ENCODE measurements at places on chromosomes 2 and 18. TPM values are rescaled to one million over a fixed set of nuclear protein-coding genes. Genes with fewer than 3 reads are reported as not detected.

The EMX1 gene
- not detected for total RNA-seq

The TM4SF20 gene
- total RNA-seq = not detected

The KYNU gene
- 27.7 TPM for total RNA-seq

The FER1L5 gene
- total RNA-seq = 0.21 TPM

The BCL11A gene
- total RNA-seq = 121 TPM

The CHRND gene
- not detected for total RNA-seq

The CRYBA2 gene
- total RNA-seq = not detected

The NETO1 gene
- total RNA-seq = 11.6 TPM

The ARHGAP28 gene
- total RNA-seq = 24.1 TPM

The CNRIP1 gene
- 26.7 TPM for total RNA-seq

The TTR gene
- total RNA-seq = not detected

The WDR12 gene
- 22.7 TPM for total RNA-seq

GRCh38 chr2:172790404-172790803 lies 54.8 kb downstream of the RAPGEF4 start:
- no peak overlapping the region for H3K27ac ChIP-seq
- H3K4me1 ChIP-seq = no peaks in the 10 kb centered on the region
- no peaks in the 10 kb centered on the region for H3K36me3 ChIP-seq
- no peak for DNase-seq
- no peak overlapping the region for H3K4me3 ChIP-seq
- no peaks in the 10 kb centered on the region for H3K27me3 ChIP-seq

- H3K4me3 ChIP-seq = peak overlapping the region; percentile 59
- no peaks in the 10 kb centered on the region for H3K27me3 ChIP-seq
- H3K4me1 ChIP-seq = peaks cover 51% of the 10 kb centered on the region
- H3K27ac ChIP-seq = peak overlapping the region; percentile 87
- H3K36me3 ChIP-seq = peaks cover 13% of the 10 kb centered on the region
Measured at GRCh38 chr2:24083567-24084385, 858 bp downstream of the TP53I3 start.

DNA sequence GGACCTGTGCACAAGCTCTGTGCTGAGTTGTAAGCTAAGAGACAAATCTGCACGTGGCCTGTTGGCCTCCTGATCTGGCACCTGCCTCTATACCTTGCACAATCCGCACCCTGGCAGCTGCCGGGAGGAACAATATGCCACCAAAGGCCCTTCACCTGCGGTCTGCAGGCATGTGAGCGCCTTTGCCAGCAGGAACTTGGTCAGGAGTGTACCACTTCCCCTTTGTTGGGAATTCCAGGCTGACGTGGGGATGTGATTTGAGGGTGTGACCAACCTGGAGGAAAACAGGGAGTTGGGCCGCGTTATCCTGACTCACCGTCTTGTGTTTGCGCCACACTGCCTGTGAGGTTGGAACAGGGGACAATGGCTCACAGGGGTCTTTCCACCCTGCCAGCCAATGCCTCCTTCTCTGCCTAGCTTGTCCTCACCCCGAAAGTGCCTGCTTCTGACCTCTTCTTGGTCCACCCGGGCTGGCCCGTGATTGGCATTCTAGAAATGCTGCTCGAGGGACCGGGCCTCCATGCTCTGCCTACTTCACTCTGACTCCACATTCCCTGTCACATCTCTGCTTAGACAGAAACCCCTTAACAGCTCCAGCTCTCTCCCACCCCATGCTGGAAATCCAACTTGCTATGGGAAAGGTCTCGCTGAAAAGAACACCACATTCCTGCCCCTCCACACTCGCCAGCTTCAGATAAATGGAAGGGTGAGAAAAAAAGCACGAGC lies 67.1 kb upstream of the MAP4K4 start:
- no peaks in the 10 kb centered on the region for H3K4me1 ChIP-seq
- H3K4me3 ChIP-seq = no peak overlapping the region
- no peak for DNase-seq
- no peaks in the 10 kb centered on the region for H3K27me3 ChIP-seq
- H3K36me3 ChIP-seq = no peaks in the 10 kb centered on the region

DNA sequence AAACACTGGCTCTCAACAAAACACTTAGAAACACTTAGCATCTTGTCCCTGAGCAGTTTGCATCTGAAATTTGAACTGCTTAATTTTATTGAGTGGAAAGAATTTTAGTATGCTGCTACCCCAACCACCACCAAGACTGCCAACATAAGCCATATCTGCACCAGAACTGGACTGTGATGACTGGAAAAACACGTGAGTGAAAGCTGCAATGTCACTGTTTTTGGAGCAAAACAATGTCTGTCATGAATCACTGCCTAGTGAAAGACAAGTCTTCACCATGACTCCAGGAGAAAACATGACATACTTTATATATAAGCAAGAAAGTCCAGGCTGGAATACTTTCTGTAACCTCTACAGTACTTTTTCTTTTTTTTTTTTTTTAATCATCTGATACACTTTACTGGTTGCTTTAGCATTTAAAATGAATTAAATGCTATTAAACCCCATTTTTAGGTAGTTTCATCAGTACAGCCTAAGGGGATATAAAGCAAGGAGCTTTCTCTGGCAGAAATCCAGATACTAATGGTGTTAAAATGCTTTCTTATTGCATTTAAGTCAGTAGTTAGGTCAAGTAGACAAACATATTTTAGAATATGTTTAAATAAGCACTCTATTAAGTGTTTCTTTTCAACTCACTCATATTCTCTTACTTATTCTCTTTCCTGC lies 2129.4 kb upstream of the PIK3C3 start:
- no peaks in the 10 kb centered on the region for H3K36me3 ChIP-seq
- no peak overlapping the region for H3K4me3 ChIP-seq
- no peaks in the 10 kb centered on the region for H3K4me1 ChIP-seq

- H3K4me3 ChIP-seq = no peak overlapping the region
- no peak overlapping the region for H3K27ac ChIP-seq
- H3K36me3 ChIP-seq = peaks cover 33% of the 10 kb centered on the region
- no peaks in the 10 kb centered on the region for H3K27me3 ChIP-seq
Measured at GRCh38 chr2:241065355-241065803, 36.7 kb downstream of the MTERF4 start.

- H3K27me3 ChIP-seq = no peaks in the 10 kb centered on the region
- no peak overlapping the region for H3K27ac ChIP-seq
- no peaks in the 10 kb centered on the region for H3K36me3 ChIP-seq
- DNase-seq = no peak
- no peak overlapping the region for H3K4me3 ChIP-seq
- no peaks in the 10 kb centered on the region for H3K4me1 ChIP-seq
Measured at GRCh38 chr2:165647409-165647808, 146.6 kb downstream of the GALNT3 start.

GRCh38 chr2:109510136-109511028 lies 103.4 kb downstream of the SEPTIN10 start:
- H3K4me1 ChIP-seq = peaks cover 21% of the 10 kb centered on the region
- no peak overlapping the region for H3K27ac ChIP-seq
- no peak overlapping the region for H3K4me3 ChIP-seq
- no peaks in the 10 kb centered on the region for H3K36me3 ChIP-seq
- peak; percentile 89 for DNase-seq

DNA sequence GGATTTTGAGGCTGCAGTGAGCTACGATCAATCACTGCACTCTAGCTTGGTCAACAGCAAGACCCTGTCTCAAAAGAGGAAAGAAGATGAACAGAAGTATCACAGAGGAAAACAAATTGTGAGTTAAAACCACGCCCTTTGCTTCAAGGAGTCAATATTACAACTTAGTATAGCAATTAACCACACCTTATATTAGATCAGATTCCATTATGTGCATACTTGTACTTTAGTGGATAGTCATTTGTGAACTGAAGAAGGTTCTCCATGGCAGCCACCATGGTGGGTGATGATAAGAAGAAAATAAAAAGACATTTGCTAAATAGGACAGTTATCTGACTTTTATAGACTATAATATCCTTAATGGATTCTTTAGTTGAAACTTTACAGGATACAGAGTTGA lies 72.3 kb upstream of the EFEMP1 start:
- no peaks in the 10 kb centered on the region for H3K4me1 ChIP-seq
- no peak overlapping the region for H3K27ac ChIP-seq
- H3K36me3 ChIP-seq = no peaks in the 10 kb centered on the region

DNA sequence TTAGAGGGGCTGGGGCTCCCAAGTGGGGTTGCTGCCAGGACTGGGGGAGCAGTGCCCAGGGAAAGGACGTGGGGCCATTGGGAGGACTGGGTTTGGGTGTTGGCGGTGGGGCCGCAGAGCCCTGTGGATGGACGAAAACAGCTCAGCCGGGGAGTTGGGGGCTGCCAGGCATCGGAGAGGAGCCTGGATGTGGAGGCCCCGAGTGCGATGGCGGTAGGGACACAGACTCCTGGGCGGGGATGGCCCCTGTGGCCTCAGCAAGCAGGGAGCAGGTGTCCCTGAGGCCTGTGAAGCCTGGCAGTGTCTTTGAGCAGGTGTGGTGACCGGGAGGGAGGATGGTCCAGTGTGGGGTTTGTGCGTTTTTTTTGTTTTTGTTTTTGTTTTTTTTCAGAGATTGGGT lies 13.3 kb downstream of the CTDP1 start:
- peaks cover 29% of the 10 kb centered on the region for H3K36me3 ChIP-seq
- no peaks in the 10 kb centered on the region for H3K27me3 ChIP-seq
- DNase-seq = no peak
- no peak overlapping the region for H3K27ac ChIP-seq
- peaks cover 19% of the 10 kb centered on the region for H3K4me1 ChIP-seq

GRCh38 chr2:110815938-110816337 lies 83.6 kb downstream of the ACOXL start:
- no peaks in the 10 kb centered on the region for H3K36me3 ChIP-seq
- H3K27me3 ChIP-seq = no peaks in the 10 kb centered on the region
- no peak overlapping the region for H3K27ac ChIP-seq
- no peak overlapping the region for H3K4me3 ChIP-seq
- no peak for DNase-seq

DNA sequence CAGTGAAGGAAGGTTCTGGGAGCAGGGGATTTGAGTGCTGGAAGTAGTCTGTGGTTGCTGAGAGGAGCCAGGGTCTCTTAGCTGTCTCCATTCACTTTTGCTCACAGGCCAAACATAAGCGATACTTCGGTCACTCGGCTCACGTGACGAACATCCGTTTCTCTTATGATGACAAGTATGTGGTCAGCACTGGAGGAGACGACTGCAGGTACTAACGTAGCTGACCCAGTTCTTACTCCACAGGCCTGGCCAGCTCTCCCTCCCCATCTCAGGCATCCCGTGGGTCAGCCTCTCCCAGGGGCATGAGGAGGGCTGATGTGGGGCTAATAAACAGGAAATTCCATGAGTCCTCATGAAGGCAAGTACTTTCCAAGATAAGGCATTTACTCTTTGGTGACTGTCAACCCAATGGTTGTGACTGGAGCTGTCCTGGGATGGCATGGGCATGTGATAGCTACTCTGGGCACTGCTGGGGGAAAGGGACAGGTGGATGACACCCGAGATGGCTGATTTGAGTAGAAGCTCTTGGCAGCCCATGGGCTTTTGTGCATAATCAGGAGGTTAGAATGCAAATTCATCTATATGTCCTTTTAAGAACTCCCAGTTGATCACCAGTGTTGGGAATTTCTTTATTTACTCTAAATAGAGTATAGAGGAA lies 81.6 kb downstream of the RTN4 start:
- DNase-seq = no peak
- H3K27me3 ChIP-seq = no peaks in the 10 kb centered on the region
- peaks cover 21% of the 10 kb centered on the region for H3K4me1 ChIP-seq
- no peak overlapping the region for H3K27ac ChIP-seq
- H3K36me3 ChIP-seq = no peaks in the 10 kb centered on the region

DNA sequence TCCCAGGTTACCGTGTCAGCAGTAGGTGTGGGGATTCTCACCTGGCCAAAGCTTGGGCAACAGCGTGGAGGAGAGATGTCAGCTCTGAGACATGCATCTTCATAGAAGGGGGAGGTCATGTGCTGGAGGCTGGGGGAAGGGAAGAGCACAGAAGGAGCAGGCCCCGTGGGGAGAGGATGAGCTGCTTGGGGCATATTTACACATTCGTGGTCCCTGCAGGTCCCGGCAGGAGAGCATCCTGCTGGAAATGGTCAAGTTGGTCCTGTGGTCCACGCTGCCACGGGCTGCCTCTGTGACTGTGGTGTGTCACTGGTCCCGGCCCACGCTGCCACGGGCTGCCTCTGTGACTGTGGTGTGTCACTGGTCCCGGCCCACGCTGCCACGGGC lies 195.1 kb upstream of the TWIST2 start:
- no peaks in the 10 kb centered on the region for H3K27me3 ChIP-seq
- no peak overlapping the region for H3K27ac ChIP-seq
- no peaks in the 10 kb centered on the region for H3K4me1 ChIP-seq
- DNase-seq = no peak
- H3K4me3 ChIP-seq = no peak overlapping the region

DNA sequence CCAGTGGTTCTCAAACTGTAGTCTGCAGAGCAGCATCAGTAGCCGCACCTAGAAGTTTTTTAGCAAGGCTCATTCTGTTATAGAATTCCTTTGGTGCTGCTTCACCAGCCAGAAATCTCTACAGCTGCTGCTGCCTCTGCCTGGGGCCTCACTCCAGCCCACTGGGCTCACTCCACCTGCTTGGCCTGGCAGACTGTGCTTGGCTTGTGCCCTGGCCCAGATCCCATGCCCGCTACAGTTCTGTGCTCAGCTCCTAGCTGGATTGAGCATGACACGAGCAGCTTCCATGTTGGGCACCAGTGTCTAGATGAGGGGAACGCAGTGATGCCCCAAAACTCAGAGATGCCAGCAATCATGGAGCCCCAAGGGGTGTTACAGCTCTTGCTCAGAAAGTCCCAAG lies 22.6 kb downstream of the MAPK4 start:
- no peaks in the 10 kb centered on the region for H3K4me1 ChIP-seq
- peak; percentile 72 for DNase-seq
- H3K36me3 ChIP-seq = no peaks in the 10 kb centered on the region
- no peaks in the 10 kb centered on the region for H3K27me3 ChIP-seq
- H3K27ac ChIP-seq = no peak overlapping the region

GRCh38 chr2:136024616-136025015 lies 39.2 kb upstream of the DARS1 start:
- peaks cover 22% of the 10 kb centered on the region for H3K4me1 ChIP-seq
- H3K27me3 ChIP-seq = no peaks in the 10 kb centered on the region
- H3K4me3 ChIP-seq = no peak overlapping the region
- no peak for DNase-seq
- H3K27ac ChIP-seq = no peak overlapping the region

DNA sequence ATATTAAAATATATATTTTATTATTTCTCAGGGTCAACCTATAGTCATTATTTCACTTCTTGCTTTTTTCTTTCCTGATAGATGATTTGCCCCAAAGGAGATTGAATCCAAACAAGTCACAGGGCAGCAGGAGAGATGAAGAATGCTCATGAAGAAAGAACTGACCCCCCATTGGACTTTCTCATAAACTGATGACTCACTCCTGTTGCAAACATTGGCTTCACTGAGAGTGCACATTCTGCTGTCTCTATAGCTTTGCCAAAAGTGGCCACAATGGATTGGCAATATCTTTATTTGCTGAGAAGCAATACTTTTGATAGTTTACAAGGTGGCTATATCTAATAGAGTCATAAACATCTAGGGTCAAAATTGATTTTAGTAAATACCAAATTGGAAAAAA lies 55.9 kb upstream of the ZNF385B start:
- H3K4me3 ChIP-seq = no peak overlapping the region
- H3K4me1 ChIP-seq = no peaks in the 10 kb centered on the region
- no peak overlapping the region for H3K27ac ChIP-seq
- DNase-seq = no peak
- no peaks in the 10 kb centered on the region for H3K36me3 ChIP-seq
- no peaks in the 10 kb centered on the region for H3K27me3 ChIP-seq

Measured in spleen (tissue), 13 donors.